ENCODE measurements at places on chromosomes 2 and 18. TPM values are rescaled to one million over a fixed set of nuclear protein-coding genes. Genes with fewer than 3 reads are reported as not detected.

DNA sequence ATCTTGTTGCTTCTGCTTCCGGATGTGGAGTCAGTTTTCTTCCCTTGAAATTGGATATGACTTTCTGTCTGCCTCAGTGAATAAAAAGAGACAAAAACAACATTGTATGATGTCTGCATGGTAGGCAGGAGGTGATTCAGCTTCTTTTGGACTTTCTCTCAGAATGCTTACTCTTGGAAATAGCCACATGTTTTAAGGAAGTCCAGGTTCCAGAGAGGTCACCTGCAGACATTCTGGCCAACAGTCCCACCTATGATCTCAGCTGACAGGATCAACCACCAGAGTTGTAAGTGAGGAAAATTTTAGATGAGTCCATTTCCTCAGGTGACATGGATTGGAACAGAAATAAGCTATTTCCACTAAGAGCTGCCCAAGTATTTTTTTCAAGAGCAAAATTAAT is 508.7 kb upstream of the FAM98A start:
- H3K4me1 ChIP-seq, result peaks cover 12% of the 10 kb centered on the region
- H3K4me3 ChIP-seq, result no peak overlapping the region
- H3K36me3 ChIP-seq, result no peaks in the 10 kb centered on the region
- DNase-seq, result peak; percentile 72
- no peak overlapping the region for H3K27ac ChIP-seq
- no peaks in the 10 kb centered on the region for H3K27me3 ChIP-seq

- no peak overlapping the region for H3K4me3 ChIP-seq
- H3K4me1 ChIP-seq, result no peaks in the 10 kb centered on the region
- H3K36me3 ChIP-seq, result no peaks in the 10 kb centered on the region
- no peak for DNase-seq
- no peak overlapping the region for H3K27ac ChIP-seq
Measured at GRCh38 chr2:22893761-22894517, 491.0 kb upstream of the KLHL29 start.

TUBA4B gene
- total RNA-seq, result not detected

DNA sequence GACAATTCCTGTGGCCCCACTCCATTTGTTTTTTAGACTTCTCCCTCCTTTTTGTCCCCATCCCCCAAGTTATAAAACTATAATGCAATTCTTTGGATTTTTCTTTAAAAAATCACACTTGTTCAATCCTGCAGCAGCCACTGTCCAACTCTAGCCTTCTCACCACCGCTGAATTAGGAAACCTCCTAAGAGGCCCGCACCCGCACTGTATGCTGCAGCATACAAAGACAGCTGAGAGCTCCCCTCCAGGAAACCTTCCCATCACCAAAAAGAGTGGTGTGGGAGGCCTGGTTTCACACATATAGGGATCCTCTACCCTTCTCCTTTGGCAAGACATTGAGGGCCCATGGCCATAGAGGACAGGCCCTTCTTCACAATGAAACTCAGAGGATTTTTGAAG is 2.9 kb downstream of the PCGF1 start:
- peak overlapping the region; percentile 81 for H3K27ac ChIP-seq
- DNase-seq, result peak; percentile 87
- H3K4me3 ChIP-seq, result peak overlapping the region; percentile 80
- peaks cover 14% of the 10 kb centered on the region for H3K36me3 ChIP-seq
- H3K27me3 ChIP-seq, result no peaks in the 10 kb centered on the region

PAIP2B gene
- total RNA-seq, result 0.59 TPM

DNA sequence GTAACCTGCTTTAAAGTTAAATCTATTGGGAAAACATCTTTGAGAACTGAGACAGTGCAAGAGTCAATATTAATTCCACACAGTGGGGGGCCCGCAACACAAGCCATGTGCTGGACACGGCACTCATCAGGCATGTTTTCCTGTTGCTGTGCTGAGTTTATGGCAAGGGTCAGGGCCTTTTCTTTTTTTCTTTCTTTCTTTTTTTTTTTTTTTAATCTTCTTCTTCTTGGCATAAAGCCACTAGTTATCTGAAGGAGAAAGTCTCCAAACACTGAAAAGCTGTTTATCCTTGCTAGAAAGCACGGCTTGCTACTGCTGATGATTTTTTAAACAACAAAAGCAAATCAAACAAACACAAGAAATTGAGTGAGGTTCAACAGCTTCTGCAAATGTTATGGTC is 252.1 kb downstream of the ZNF521 start:
- H3K36me3 ChIP-seq, result no peaks in the 10 kb centered on the region
- H3K4me1 ChIP-seq, result no peaks in the 10 kb centered on the region
- H3K27me3 ChIP-seq, result no peaks in the 10 kb centered on the region
- no peak overlapping the region for H3K4me3 ChIP-seq

LINC00305 gene
- not detected for total RNA-seq

UGT1A7 gene
- not detected for total RNA-seq

DNA sequence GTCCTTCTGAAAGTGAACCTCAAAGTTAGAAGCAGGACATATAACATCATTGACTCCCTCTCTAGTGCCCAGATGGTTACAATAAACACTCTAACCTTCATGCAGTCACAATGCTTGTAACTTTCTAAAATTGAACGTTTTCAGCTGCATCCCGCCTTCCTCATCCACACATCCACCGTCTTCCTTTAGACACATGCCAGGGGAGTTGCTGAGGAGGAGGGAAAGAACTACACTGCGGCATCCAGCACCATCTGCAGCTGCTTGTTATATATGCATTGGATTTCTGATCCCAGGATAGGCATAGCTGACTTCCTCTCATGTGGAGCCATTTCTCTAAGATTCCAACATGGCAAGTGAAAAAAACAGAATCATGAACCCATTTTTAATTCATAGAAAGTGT is 96.8 kb downstream of the FBXO15 start:
- no peak overlapping the region for H3K4me3 ChIP-seq
- H3K27ac ChIP-seq, result no peak overlapping the region
- no peaks in the 10 kb centered on the region for H3K27me3 ChIP-seq
- no peaks in the 10 kb centered on the region for H3K36me3 ChIP-seq
- no peaks in the 10 kb centered on the region for H3K4me1 ChIP-seq
- DNase-seq, result no peak

GRCh38 chr18:61290616-61291015 is 42.6 kb upstream of the CDH20 start:
- no peaks in the 10 kb centered on the region for H3K4me1 ChIP-seq
- no peaks in the 10 kb centered on the region for H3K27me3 ChIP-seq
- no peaks in the 10 kb centered on the region for H3K36me3 ChIP-seq
- H3K4me3 ChIP-seq, result no peak overlapping the region
- no peak overlapping the region for H3K27ac ChIP-seq
- no peak for DNase-seq

GRCh38 chr2:144730711-144731110 is 210.8 kb upstream of the ZEB2 start:
- no peaks in the 10 kb centered on the region for H3K4me1 ChIP-seq
- H3K36me3 ChIP-seq, result no peaks in the 10 kb centered on the region
- H3K27ac ChIP-seq, result no peak overlapping the region
- no peak overlapping the region for H3K4me3 ChIP-seq

Data from osteoblast (primary cell).